ENCODE measurements at places on chromosomes 7 and 10.

- DNase-seq, result no peak
These were observed 171.3 kb downstream of the FZD1 start for GRCh38 chr7:91435381-91436059.

GRCh38 chr10:112241651-112242341 lies 41.4 kb upstream of the TECTB start:
- DNase-seq, result no peak

DNA sequence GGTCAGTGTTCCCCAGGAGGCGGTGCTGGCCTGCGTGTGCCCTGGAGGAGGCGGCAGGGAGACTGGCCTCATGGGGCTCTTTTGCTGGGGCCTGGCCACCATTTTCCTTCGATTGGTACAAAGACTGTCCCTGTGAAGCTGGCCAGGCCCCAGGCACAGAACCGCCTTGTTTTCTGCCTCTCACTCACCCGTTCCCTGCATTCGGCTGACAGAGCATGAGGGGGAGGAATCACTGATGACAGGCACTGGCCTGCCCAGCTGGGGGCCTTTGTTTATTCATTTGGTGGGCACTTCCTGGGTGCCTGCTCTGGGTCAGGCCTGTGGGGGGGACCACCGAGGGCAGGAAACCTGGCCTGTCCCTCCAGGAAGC lies 139.2 kb downstream of the FAM53B start:
- DNase-seq, result no peak

DNA sequence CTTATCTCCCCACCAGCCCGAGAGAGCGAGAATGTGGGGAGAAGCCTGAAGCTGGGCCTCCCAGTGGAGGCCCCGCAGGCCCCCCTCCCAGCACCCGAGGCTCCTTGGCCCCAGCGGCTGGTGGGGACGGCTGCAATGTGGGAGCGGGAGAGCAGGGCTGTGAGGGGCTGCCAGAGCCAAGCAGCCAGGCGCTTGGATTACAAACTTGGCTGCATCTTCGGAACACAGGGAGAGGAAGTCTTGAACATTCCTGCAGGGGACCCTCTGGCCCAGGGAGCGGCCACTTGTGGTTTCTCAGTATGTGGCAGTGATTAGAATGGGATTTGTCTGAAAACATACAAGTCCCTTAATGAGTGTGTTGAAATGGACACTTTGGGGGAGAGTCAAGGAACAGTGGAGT lies 23.2 kb downstream of the ELN start:
- no peak for DNase-seq

DNA sequence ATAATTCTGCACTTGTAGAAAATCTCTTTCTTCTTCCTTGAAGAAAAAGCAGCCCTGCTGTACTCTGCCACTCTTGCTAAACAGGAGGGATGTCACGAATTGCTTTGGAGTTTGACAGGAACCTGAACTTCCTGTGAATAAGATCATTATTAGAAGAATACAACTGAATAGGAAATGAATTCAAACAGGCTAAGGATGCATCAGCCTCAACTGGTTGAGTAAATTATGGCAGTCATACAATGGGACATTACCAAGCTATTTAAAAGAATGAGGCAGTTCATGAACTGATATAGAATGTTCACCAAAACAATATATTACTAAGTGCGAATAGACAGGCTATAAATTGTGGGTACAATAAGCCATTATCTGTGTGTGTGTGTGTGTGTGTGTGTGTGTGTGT lies 97.1 kb upstream of the DOCK1 start:
- no peak for DNase-seq

GRCh38 chr7:44636926-44637325 lies 30.5 kb downstream of the OGDH start:
- no peak for DNase-seq
